CD4-positive, alpha-beta T cell treated with Interleukin-15 for 1 hour (primary cell): ENCODE measurements at places on chromosomes 1 and 21.

DNA sequence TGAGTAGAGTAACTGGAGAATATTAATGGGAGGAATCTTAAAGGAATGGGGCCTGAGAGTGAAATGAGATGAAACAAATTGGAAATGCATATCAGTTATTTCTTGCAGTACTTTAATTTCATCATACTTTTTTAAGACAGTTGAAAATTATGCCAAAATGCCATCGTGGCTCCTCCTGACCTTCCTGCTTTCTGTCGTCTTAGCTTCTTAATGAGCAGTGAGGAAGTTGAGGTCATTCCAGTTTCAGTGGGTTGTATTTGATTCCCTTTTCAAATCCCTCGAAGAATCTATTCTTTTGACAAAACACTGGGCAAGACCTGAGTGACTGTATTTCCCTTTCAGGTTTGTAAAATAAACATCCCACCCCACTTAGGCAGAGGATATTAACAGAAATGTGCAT is 134.9 kb upstream of the MAP1LC3C start:
- DNase-seq, result no peak

DNA sequence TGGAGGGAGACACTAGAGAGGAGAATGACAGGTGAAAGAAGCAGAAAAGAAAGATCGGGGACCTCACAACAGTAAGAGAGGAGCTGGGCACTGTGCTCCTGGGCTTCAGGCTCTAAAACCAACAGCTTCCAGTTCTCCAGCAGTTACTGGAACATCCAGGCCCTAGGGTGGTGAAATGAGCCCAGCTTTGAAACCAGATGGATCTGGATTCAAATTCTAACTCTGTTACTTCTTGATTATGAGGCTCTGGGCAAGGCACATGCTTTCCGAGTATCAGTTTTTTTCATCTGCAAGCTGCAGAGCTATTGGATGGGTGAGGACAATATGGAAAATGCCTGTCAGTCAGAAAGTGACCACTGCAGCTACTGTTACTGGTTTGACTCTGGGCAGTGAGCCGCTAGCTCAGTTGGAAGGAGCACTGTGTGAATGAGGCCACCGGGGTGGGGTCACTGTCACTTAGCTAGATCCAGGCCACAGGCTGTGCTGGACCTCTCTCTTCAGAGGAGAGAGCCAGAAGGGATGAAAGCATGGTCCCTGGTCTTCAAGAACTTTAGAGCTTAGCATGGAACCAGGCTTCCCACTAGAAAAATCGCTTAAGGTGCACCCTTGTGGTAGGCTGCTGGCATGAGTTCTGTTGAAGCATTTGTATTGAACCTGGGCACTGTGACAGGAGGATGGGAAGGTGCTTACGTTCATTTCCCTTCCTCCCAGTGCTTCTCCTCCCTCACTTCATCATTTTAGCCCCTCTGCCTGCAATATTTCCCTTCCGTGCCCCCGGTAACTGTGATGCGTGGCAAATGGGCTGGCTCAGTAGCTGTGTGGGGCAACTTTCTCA is 12.2 kb downstream of the PLEKHO1 start:
- no peak for DNase-seq

- no peak for DNase-seq
Measured at GRCh38 chr1:39474810-39475209, 16.6 kb upstream of the BMP8A start.

DNA sequence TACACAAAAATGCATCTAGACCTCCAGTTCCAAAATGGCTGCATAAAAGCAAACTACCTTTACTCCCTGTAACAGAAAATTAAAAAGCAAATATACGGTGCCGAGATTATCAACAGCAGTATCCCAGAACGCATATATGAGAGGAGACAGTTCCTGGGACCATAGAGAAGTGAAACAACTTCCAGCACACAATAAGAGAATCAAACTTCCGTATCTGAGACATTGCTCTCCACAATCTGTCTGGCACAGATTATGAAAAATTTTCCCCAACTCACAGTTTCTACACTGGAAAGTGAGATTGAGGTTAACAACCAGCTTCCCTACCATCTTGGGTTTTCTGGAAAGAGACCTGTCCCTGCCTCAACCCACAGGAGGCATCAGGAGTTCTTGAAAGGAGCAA is 47.2 kb upstream of the ST6GALNAC3 start:
- no peak for DNase-seq
